Fibroblast of skin of right quadriceps (primary cell): ENCODE measurements at places on chromosomes 3 and 15.

- peak; percentile 37 for DNase-seq
Measured at GRCh38 chr15:36643551-36643950, 64.1 kb downstream of the CDIN1 start.

GRCh38 chr3:143103652-143104051 is 15.9 kb upstream of the CHST2 start:
- DNase-seq = no peak

- DNase-seq = no peak
Measured at GRCh38 chr15:51736751-51737521, 519 bp downstream of the LYSMD2 start.

- DNase-seq = peak; percentile 46
Measured at GRCh38 chr3:131840156-131840797, 194.5 kb downstream of the CPNE4 start.

GRCh38 chr3:8981296-8981695 is 18.0 kb upstream of the RAD18 start:
- no peak for DNase-seq

- DNase-seq = peak; percentile 55
Measured at GRCh38 chr3:43759297-43759782, 68.6 kb downstream of the ABHD5 start.

DNA sequence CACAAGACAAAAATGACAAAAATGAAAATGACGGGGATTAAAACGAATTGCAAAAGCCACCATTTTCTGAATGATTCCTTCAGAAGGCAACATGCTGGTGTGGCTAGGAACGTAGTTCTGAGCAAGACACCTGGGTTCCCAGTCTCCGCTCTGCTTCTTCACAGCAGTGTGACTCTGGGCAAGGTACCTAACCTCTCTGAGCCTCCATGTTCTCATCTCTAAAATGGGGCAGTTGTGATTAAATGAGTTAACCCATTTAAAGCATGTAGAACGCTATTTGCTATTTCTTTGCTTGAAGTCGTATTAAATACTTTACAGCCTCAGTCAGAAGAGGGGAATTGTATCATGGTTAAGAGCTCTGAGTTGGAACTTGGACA is 23.6 kb downstream of the BHLHE40 start:
- no peak for DNase-seq

GRCh38 chr15:80123034-80123433 is 29.8 kb upstream of the FAH start:
- no peak for DNase-seq

- no peak for DNase-seq
Measured at GRCh38 chr15:51311510-51311909, 26.9 kb downstream of the CYP19A1 start.

- no peak for DNase-seq
Measured at GRCh38 chr3:330494-331115, 134.0 kb downstream of the CHL1 start.

DNA sequence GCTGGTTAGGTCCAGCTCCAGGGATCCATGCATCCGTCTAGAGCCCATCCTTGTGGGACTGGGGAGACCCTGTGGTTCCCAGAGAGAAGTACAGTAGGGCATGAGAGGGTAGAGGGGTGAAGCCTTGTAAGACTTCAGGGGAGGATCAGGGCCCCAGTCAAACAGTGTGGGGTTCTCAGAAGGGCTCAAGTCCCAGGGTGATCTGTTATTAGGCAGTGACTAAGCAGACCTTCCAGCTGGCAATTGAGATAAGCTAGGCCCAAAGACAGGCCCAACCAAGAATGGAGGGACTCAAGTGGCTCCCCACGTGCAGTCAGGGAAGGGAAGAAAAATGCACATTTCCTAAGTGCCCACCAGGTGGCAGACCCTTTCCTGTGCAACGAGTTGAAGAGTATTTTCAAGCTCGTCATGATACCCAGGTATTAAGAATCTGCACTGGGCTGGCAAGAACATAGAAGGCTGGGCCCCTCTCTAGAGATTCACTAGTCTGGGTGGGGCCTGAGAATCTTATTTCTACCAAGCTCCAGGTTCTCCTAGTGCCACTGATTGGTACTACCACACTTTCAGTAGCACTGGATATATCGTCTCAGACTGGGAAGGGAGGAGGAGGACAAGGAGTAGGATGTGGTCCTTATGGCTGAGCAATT is 240.8 kb downstream of the NR1D2 start:
- peak; percentile 65 for DNase-seq

DNA sequence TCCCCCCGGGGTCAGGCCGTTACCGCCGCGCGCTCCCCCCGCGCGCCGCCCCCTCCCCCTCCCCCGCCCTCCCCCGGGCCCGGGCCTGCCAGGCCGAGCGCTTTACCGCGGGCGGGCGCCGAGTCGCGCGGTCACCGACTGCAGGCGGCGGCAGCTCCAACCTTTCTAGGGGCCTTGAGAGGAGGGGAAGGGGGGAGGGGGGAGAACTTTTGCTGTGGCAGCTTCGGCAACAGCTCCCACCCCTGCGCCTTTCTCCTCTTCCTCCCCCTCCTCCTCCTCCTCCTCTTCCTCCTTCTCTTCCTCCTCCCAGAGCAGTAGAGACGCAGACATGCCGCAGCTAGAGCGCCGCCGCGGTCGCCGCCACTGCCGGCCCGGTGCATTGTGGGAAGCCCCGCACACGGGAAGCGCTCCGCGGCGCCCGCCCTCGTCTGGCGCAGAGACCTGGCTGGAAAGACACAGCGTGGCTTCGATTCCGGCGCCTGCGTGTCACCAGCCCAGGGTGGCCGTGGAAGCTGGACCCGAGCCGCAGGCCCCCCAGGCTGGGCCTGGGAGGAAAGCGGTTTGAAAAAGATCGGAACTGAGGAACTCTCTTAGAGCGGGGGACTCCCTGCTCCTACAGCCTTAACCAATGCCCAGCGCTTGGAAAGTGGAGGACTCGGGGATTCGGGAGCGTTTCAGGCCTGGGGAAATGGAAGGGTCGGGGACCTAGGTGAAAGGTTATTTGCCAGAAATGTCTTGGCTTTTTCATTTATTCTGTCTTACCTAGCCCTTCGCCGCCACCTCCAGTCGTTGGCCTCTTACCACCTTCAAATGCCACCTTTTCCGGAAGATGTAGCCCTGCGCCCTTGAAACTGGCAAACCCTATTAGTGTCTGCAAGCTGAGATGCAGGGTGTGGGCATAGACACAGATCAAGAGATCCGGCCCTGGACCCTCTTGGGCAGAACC is at the start of gene ZNF148:
Gene ZNF148, minus strand, starts transcription at position 330 of the 946 bp plus-strand sequence. CDS start 61,685 bp downstream, outside the sequence.
- DNase-seq = peak; percentile 92

- peak; percentile 12 for DNase-seq
Measured at GRCh38 chr3:116614795-116615362, 94.7 kb upstream of the TUSC7 start.

DNA sequence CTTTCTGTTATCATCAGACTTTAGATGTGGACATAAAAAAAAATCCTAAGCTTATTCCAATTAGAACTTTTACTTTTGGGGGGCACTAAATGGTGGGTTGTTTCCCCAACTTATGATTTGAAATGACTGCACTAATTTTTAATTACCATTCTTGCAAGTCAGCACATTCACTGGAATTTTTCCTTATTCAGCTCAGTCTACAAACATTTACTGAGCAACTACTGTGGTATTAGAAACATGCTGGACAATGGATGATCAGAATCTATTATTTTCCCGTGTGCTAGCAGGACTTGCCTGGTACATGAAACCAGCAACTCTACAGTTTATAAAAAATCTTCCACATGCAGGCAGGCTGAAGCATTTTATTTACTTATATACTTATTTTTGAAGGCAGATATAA is 273.6 kb downstream of the FOXP1 start:
- peak; percentile 44 for DNase-seq

DNA sequence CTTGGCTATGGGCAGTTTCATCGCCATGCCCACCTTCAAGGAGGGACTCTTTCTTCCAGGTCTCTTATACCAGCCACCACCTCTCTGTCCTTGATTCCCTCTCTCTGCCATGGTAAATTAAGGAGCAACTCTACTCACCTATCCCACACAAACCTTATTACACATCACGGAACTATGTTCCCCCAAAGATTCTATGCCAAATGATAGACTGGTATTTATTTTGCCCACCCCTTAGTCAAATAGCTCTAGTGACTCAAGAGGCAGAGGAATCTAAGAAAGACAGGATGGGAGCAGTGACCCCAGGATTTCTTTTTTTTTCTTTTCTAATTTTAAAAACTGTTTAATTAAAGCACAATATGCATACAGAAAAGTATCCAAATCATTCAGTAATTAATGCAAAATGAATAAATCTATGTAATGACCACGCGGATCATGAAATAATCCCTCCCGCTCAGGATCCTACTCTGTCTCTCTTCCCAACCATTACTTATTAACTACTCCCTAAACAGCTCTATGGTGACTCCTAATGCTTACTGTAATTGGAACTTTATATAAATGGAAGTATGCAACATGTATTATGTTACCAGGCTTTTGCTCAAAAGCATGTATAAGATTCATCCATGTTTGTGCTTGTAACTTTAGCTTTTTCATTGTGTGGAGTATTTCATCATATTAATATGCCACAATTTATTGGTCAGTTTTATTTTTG is 410.8 kb upstream of the RASGRP1 start:
- no peak for DNase-seq

- DNase-seq = peak; percentile 88
Measured at GRCh38 chr15:49235446-49236124, 65.5 kb downstream of the GALK2 start.

- DNase-seq = no peak
Measured at GRCh38 chr3:150074277-150074676, 103.6 kb upstream of the PFN2 start.

GRCh38 chr3:13610006-13610570 is 61.2 kb downstream of the FBLN2 start:
- DNase-seq = no peak

- DNase-seq = no peak
Measured at GRCh38 chr3:151875759-151876158, 2.3 kb downstream of the SUCNR1 start.

DNA sequence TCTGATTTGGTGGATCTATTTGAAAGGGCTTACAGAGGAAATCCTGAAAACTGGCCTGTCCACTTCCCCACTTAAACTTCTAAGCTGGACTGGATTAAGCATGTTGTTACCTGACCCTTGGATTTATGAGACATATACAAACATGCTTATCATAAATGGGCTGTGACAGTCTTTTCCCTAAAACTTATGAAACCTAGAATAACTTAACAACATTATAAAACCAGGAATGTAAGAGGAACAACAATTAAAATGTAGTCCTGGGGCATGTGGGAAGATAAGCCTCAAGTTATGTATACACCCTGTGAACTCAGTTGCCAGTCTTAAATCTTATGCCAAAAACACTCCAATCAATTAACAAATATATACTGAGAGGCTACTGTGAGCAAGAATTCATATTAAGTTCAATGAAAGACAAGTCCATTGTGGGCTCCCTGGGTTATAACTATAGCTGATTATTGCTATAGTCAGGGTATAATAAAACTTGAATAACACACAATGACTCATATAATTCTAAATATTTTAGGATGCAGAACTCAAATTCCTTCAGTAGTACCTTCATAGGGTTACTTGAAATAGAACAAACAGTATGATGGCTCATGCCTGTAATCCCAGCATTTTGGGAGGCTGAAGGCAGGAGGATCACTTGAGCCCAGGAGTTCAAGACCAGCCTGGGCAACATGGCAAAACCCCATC is 87.2 kb upstream of the PPIB start:
- peak; percentile 57 for DNase-seq

DNA sequence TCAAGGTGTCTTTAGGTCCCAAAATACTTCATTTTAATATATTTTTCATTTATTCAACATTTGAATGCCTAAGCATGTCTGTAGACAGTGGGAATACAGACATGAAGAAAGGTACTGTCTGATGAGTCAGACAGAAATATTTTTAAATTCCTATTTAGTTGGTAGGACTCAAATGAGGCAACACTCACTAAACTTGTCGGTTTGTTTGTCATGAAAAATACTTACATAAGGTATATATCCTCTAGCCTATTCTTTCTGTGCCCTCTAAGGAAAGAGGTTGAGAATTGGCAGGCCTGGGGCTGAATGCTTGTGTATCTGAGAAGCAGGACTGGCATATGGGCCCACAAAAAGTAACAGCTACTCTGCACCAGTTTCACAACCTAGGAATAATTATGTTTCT is 423.6 kb upstream of the MDFIC2 start:
- DNase-seq = peak; percentile 37

DNA sequence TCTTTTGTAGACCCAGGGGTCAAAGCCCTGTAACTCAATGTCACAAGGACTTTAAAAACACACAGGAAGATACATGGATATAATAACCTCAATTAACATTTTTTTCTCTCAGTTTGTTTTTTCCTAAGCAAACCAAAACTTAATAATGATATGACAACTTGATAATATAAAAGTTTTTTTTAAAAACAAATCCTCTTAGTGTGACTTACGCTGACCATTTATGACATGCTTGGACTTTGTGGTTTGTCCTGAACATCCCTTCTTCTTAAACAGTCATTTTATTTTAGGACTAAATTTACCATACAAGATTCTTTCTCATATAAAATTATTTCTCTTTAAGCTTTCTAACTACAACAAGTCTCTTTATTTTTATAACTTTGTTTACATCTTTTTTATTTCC is 25.4 kb upstream of the FAM3D start:
- peak; percentile 17 for DNase-seq

- DNase-seq = no peak
Measured at GRCh38 chr3:185843126-185843525, 18.3 kb upstream of the IGF2BP2 start.

GRCh38 chr15:49877117-49877872 is 241.7 kb downstream of the ATP8B4 start:
- DNase-seq = no peak

- DNase-seq = no peak
Measured at GRCh38 chr15:81284256-81285031, 39.5 kb downstream of the STARD5 start.

- no peak for DNase-seq
Measured at GRCh38 chr3:66980791-66981190, 17.3 kb upstream of the KBTBD8 start.

GRCh38 chr15:68639926-68640600 is 61.3 kb downstream of the CORO2B start:
- DNase-seq = no peak

DNA sequence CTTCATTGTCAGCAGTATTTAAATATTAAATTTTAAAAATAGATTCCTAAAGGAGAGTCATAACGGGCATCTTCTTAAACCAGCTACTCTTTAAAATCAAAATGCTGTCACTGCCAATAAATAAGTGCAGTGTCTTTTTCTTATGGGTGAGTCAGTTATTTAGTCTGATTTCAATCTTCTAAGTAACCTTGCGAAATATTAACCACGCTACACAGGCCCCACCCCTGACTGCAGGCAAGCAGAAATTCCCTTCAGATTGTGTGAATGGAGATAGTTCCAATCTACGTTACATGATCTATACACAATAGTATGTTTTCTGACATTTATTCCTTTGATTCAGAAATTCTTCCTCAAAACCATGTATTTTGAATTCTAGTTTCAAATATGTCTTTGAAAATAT is 141.5 kb downstream of the GADL1 start:
- peak; percentile 74 for DNase-seq
